ENCODE measurements at places on chromosomes 6 and 20.
A peak's percentile ranks its signal among the peaks of the same experiment; 100 is the strongest.

- DNase-seq: no peak
These were observed 417.5 kb upstream of the OPRM1 start for GRCh38 chr6:153621491-153621890.

GRCh38 chr6:91387290-91388059 is 800.6 kb upstream of the MAP3K7 start:
- DNase-seq: no peak

DNA sequence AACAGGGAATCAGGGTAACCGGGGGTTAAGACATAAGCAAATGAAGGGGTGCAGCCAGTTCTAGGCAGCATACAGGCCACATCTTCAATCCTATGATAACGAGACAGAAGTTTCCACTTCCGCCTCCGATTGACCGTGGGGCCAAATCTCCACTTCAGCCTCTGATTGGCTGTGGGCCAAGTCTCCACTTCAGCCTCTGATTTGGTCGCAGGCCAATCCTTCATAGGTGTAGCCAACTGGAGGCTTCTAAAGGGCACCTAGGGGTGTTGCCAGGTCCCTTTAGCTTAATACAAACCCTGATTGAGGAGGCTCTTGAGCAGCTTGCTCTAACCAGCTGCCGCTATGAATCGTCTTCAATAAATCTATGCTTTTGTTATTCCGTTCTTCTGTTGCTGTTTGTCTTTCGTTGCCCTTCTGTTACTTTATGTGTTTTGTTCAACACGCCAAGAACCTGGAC is 2.1 kb upstream of the ERGIC3 start:
- DNase-seq: peak; percentile 18

- peak; percentile 95 for DNase-seq
These were observed 32.7 kb upstream of the MAP7 start for GRCh38 chr6:136582711-136583471.

GRCh38 chr6:147903931-147904330 is 395.4 kb downstream of the SAMD5 start:
- DNase-seq: no peak

GRCh38 chr6:167702241-167702827 is 124.4 kb upstream of the AFDN start:
- no peak for DNase-seq

- no peak for DNase-seq
These were observed 16.2 kb downstream of the HLA-DPB1 start for GRCh38 chr6:33091957-33092356.

DNA sequence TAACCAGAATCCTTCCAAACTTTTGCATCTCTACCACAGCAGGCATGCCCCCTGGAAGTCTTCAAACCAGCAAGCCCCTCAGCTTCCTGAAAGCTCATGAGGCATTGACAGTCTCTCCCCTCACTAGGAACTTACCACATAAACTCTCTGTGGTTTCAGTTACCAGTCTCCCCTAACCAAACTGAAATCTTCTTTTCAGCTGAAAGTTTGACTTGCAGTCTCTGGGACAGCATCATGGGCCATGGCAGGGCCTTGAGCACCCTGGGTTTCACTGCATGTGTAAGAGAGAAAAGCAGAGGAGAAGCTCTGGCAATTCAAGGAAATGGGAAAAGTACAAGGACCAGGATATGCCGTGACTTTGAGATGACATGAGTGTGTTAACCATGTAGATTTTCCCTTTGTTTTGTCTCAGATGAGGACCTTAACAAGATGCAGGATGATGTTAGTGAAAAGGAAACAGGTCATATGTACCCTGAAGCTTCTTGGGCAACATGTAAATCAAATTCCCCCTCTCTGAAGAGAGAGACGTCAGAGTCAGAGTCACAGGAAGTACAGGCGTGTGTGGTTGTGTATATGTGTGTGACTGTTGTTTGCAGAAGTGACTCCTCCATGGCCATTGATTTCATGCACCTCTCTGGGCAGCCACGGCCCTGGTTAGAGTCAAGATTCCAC is 106.3 kb downstream of the TNFRSF21 start:
- DNase-seq: no peak
